Non-pigmented ciliary epithelial cell (primary cell): ENCODE measurements at places on chromosomes 7 and 10.
A peak's percentile ranks its signal among the peaks of the same experiment; 100 is the strongest.

- no peak for DNase-seq
These were observed 2.2 kb upstream of the ATP6V1F start for GRCh38 chr7:128860158-128861073.

DNA sequence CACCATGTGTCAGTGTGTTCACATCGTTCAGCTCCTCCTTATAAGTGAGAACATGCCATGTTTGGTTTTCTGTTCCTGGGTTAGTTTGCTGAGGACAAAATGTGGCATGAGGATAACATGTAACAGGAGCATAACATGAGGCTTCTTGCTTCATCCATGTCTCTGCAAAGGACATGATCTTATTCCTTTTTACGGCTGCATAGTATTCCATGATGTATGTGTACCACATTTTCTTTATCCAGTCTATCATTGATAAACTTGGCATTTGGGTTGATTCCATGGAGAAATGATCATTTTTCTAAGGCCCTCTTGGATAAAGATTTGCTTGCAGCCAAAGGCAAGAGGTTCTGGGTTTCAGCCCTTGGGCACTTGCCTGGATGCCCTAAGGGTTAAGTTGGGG lies 128.5 kb upstream of the ZEB1 start:
- DNase-seq: no peak

GRCh38 chr10:79425074-79425532 lies 20.3 kb downstream of the ZCCHC24 start:
- no peak for DNase-seq

GRCh38 chr7:85474234-85474633 lies 287.4 kb upstream of the SEMA3D start:
- DNase-seq: peak; percentile 42

- no peak for DNase-seq
These were observed 135.2 kb downstream of the ADCY1 start for GRCh38 chr7:45709168-45710042.

DNA sequence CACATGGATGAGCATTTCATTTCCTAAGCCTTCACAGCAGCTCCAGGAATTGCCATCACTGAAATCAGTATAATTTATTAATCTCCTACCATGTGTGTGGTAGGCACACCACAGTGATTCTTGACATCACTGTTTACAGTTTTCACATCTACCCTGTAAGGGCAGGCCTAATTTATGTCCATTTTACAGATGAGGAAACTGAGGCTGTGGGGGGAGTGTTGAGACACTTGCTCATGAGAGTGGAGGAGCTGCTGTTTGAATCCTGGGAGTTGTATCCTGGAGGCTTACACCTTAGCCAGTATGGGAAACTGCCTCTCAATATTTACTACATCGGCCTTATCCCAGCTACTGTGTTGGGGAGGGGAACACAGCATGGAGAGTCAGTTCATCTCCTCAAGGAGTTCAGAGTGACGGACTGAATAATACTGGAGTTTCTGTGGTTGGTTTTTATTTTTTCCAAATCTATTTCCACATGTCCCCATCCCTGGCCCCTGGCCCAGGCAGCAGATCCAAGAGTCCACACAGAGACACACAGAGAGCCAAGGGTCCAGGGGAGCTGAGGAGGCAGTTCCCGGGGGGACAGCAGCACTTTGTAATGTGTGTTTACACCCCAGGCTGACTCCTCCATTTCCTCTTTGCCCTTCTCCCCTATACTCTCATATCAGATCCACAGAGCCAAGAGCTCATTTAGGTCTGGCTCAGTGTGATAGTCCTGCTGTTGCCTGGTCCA lies 13.2 kb downstream of the UBTD1 start:
- DNase-seq: no peak

GRCh38 chr10:98172073-98172472 lies 37.6 kb downstream of the R3HCC1L start:
- no peak for DNase-seq

GRCh38 chr10:79438021-79438698 lies 7.3 kb downstream of the ZCCHC24 start:
- no peak for DNase-seq

DNA sequence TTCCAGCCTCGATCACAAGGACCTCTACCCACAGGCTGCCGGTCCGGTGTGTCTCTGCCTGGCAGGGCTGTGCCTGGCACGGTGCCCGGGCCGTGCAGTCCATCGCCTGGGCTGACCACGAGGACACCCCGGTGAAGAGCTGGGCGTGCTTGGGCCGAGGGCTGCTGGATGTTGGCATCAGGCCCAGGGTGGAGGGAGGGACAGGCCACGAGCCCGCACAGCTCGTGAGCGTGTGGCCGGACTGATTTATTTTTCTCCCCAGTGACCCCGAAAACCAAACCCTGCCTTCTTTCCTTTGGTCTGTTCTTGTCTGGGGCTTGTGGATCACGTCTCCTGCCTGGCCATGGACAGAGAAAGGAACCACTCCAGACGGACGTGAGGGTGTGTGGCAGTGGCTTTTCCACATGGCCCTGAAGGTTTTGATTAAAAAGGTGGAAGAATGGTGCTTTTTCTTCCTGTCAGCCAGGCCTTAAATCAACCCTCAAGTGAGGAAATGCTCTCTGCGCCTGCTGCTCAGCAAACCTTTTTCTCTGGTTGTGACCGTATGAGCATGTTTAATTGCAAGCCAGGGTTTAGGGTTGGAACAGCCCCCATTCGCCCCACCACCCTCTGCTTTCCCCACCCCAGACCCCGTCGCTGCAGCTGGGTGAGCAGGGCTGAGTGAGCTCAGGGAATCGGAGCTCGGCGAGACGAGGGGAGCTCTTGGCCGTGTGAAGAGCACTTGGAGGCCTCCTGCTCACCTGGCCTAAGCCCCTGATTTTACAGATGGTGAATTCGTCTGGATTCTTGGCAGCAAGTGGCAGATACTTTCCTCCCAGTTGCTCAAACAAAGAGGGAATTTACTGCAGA lies 130.1 kb downstream of the RGS10 start:
- DNase-seq: no peak

DNA sequence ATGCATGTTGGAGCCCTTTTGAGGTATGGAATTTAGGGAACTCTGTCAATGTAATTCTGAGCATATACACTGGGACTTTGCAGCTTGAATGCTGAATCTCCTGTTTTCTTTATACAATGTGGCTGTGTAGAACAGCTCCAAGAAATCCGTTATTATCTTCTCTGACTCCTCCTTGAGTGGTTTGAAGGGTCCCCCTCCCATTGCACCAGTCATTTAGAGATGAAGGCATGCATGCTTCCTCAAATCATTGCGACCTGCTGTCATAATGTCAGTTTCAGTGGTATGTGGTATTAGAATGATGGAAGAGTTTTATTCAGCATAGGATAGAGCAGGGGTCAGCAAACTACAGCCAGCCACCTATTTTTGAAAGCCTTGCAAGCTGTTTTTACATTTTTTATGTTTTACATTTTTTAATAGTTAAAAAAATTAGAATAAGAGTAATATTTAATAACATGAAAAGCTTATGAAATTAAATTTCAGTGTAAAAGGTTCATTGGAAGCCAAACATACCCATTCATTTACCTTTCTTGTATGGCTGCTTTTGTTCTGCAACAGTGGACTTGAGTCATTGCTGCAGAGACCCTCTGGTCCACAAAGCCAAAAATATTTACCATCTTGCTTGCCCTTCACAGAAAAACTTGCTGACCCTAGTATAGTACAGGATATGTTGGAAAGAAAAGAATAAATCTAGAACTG lies 8.1 kb downstream of the STK17A start:
- DNase-seq: no peak

DNA sequence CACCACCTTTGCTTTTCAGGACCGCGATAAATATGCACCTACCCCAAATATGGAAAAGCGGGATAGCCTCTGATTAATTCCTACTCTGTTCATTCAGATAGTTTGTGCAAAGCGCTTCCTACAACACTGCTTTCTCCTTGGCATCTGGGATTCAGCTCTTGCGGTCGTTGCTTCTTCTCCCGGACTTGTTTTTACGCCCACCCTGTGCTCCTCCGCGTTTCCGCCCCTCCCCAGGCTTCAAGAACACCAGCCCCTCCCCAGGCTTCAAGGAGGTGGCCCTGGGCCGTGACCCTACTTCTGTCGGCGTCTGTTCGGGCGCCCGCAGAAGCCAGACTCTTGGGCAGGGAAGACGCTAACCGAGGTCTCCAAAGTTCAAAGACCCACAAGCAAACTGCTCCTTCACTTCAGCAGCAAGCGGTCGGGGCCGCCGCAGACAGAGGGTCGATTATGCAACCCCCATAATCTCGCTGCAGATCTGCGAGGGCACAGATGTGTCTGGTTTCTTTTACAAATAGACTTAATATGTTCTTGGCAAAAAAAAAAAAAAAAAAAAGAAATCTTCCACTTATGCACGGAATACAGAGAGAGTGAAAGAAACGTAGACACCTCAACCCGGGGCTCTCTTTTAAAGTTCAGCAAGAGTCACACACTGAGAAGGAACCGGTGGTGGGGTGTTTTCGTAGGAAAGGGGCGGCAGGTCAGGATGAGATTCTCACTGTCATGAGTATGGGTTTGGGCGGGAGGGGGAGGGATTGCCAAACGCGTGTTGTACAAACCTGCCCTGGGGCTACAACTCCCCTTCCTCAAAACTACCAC lies 1.9 kb downstream of the DLX5 start:
- DNase-seq: no peak

DNA sequence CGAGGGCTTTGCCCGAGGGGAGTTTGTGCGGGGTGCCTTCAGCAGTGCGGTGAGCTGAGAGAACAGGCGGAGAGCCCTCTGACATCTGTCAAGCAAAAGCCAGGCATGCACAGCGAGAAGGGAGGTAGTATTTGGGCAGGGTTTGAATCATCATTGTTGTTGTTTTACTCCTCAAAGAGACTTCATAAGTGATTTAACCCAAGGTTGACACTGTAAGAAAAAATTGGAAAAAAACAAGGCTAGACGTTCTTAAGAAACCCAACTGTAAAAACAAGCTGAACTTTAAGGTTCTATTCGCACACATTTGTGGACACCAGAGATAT lies 1.3 kb downstream of the ADAM22 start:
- no peak for DNase-seq

- DNase-seq: no peak
These were observed 95.9 kb upstream of the RHOBTB1 start for GRCh38 chr10:61039868-61040267.

DNA sequence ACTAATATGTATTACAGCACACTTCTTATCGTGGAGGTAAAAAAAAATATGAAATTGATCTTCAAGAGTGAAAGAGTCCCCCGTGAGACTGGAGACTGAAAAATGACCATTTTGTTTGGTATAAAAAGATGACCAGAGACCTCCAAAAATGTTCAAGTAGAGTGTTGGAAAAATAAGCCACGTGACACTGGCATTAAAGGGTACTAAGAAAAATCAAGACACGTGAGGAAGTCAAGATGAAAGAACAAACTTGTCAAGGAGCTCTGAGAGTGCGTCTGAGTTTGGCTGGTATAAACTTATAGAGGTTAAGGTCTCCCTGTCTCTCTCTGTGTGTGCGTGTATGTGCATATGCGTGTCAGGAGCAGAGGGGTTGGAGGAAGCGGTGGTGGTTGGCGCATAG lies 362.7 kb upstream of the COBL start:
- no peak for DNase-seq

- no peak for DNase-seq
These were observed 4.1 kb downstream of the IMPDH1 start for GRCh38 chr7:128405471-128406313.

- no peak for DNase-seq
These were observed 89.1 kb downstream of the FGFR2 start for GRCh38 chr10:121509112-121509511.

- no peak for DNase-seq
These were observed 11.5 kb upstream of the GPER1 start for GRCh38 chr7:1076184-1077072.

DNA sequence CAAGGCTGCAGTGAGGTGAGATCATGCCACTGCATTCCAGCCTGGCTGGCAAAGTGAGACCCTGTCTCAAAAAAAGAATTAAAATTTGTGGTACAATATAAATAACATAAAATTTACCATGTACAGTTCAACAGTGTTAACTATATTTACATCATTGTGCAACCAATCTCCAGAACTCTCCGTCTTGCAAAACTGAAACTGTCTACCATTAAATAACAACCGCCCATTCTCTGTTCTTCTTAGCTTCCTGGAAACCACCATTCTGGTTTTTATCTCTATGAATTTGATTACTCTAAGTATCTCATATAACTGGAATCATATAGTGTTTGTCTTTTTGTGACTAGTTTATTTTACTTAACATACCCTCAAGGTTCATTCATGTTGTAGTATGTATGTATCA lies 167.6 kb downstream of the AUTS2 start:
- DNase-seq: no peak

- DNase-seq: no peak
These were observed 134.1 kb upstream of the GDF10 start for GRCh38 chr10:47165711-47166404.

GRCh38 chr10:88253622-88254021 lies 329.5 kb downstream of the RNLS start:
- DNase-seq: no peak

DNA sequence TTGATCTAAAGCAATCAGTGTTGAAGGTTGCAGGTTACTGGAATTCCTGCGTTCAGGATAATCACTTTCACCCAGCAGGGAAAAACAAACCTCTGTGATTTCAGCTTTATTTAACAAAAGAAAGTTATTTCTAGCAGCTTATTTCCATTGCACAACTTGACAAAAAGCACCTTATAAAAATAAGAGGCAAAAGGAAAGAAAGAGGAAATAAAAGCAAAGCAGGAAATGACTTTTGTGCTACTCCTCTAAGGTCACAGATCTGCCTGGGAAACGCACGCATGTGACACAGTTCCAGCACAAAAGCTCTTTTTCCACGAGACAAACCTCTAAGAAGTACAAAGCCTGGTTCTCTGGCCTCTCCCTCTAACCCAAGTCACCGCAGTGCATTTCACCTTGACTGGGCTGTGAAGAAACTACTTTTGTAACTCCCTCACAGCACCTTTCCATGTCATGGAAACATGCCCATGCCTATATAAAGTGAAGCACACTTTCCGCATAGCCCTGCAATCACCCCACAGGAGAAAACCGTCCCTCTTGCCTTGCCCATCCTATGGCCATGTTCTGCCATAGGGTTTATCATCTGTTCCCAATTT lies 870 bp downstream of the ANK3 start:
- no peak for DNase-seq

- no peak for DNase-seq
These were observed 604.4 kb upstream of the LRRN3 start for GRCh38 chr7:110486549-110486948.

- no peak for DNase-seq
These were observed 17.1 kb upstream of the GTPBP4 start for GRCh38 chr10:971150-971542.

GRCh38 chr7:22411977-22412693 lies 55.2 kb upstream of the RAPGEF5 start:
- no peak for DNase-seq

- no peak for DNase-seq
These were observed 47.0 kb downstream of the THSD7A start for GRCh38 chr7:11784769-11785536.

- DNase-seq: no peak
These were observed 526.7 kb upstream of the FZD8 start for GRCh38 chr10:36168777-36169176.
